ENCODE measurements at places on chromosomes 1 and 21.

- DNase-seq: peak; percentile 88
Observed at GRCh38 chr1:28248273-28249012, 10.9 kb upstream of the SESN2 start.

DNA sequence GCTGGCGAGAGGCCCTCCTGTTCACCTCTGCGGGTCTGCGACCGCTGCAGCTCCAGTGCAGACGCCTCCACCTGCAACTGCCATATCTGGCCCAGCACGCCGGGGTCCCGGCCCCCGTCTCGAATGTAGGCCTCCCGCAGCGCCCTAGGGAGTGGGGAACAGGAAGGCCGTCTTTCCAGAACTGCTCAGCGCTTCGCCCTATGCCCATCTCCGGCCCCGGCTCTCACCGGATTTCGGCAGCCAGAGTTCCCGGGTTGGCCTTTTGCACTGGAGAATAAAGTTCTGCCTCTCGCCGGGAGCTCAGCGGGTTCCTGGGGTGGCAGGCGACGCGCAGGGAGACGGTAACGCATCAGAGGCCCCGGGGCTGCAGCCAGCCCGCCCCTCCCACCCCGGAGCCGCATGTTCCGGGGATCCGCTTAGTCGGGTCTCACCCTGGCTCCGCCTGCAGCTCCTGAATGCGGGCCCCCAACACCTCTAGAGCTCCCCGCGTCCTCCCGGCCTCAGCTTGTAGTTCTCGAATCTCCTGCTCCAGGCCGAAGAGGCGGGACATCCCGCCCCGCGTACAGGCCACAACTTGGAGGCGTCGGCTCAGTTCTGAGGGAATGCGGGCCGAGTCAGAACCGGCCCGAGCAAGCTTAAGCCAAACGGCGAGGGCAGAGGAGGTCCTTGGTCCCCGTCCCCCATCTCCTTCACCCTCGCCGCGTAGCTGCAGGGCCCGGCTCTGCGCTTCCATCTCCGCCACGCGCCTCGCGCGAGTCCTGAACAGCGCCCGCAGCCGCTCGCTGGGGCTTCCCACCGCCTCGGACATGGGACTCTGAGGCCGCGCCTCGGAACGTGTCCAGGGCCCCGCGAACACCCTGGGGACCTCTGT is 1.1 kb downstream of the CCDC17 start:
- no peak for DNase-seq

DNA sequence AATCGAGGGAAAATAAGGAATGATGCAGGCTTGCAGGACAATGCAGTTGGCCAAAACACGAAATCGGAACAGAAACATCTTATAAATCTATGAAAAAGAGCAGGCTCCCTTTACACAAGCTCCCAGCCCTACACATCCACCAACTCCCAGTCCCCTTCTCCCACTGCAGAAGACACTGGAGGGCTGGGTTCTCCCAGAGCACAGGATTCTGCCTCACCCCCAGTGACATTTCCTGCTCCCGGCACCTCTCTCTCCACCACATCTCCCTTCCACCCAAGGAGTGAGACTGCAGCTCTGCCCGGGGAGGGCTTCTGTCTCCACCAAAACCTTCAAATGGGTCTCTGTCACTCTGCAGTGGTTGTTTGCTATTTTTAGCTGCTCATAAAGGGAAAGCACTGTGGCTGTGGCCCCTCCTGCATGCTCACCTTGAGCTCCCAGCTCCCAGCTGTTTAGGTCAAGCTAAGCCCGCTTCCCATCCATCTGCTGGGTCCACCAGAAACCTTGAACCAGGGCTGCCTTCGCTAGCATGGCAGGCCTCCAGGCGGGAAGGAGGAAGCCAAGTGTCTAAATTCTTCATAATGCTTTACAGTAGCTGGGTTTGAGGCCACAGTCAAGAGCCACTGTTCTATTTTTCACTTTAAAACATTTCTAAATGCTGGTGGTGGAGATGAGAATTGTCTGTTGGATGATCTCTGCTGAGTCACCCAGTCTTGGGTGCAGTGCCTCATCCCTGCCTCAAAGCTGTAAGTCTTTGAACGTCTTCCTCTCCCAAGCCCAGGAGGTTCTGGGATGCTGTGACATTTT is 3.3 kb upstream of the C2CD2 start:
- peak; percentile 45 for DNase-seq

GRCh38 chr1:59699227-59699847 is 115.4 kb upstream of the HOOK1 start:
- peak; percentile 59 for DNase-seq

DNA sequence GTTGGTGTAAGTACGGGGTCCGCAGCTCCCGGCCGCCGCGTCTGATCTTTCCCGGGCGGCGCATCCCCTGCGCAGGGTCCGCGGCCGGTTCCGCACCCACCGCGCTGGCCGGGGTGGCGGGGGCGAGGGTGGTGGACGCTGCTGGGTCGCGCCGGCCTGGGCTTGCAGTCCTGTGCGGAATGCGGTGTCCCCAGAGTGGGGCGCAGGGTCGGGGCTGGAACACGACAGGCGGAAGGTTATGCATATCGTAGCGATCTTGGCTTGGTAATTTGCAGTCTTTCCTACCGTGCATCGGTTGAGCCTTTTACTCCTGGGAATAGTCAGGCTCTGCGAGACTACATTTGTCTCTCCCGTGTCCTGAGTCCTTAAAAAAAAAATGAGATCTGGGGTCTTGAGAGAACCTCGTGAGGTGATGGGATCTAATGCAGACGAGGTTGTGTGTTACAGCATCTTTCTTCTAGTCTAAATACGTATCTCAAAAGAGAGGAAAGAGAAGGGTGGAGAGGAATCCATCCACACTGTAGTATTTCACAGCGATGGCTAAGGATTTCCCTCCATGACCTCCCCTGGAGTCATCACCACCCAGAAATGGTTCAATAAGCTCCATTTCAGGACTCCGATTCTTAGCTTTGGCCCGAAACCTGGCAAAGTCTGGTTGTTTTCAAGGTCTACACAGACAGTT is 572 bp downstream of the ATP1B1 start:
- DNase-seq: peak; percentile 37

- no peak for DNase-seq
Observed at GRCh38 chr1:207830788-207831187, 78.9 kb downstream of the CD46 start.

DNA sequence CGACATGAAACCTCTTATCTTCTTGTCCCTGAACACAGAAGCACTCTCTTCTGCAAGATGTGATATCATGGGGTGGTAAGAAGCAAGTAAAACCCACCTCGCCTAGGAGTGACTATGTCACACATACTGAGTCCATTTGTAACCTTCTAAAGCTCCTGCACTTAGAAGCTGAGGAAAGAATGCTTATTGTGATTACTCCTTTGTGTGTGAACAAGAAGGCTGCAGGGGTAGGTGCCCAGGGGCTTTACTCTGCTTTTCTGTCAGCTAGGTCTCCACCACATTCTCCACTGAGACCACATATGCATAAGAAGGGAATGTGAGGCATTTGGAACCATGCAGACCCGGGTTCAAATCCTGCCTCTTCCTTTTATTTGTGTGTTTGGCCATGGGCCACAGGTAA is 144.3 kb downstream of the DMRTA2 start:
- no peak for DNase-seq

DNA sequence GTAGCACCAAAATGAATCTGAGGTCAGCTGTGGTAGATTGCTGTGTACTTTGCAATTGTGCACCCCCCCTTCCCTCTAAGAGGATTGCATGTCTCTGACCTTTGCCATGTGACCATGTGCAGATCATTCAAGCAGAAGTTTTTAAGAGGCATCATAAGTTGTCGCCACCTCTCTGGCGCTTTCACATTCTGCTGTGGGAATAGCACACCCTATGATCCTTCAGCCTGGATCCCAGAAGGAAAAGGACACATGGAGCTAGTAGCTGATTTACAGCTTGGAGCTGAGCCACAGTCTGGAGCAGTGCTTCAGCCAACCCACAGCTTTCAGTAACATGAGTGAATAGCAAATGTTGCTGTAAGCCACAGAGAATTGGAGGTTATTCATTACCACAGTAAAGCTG is 158.5 kb downstream of the TSEN15 start:
- peak; percentile 47 for DNase-seq

GRCh38 chr1:155277902-155278688 is 832 bp downstream of the HCN3 start:
- peak; percentile 55 for DNase-seq

GRCh38 chr1:67749263-67749843 is 64.4 kb downstream of the GADD45A start:
- no peak for DNase-seq

DNA sequence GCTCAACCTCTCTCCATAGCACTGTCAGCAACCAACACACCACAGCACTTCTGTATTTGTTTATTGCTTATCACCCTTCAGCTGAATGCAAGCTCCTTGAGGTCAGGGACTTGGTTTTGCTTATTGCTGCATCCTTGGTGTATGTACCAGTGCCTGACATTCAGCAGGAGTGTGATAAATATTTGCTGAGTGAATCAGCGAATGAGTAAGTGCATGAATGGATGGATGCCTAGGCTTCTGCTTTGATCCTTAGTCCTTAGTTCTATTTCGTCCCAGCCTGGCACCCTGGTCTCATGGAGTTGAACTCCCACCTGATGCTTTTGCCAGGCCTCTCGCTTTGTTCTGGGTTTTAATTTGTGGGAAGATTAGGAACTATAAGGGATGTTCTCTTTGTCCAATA is 88.2 kb downstream of the ZSCAN20 start:
- no peak for DNase-seq

- DNase-seq: no peak
Observed at GRCh38 chr1:50610563-50610962, 187.3 kb upstream of the DMRTA2 start.

DNA sequence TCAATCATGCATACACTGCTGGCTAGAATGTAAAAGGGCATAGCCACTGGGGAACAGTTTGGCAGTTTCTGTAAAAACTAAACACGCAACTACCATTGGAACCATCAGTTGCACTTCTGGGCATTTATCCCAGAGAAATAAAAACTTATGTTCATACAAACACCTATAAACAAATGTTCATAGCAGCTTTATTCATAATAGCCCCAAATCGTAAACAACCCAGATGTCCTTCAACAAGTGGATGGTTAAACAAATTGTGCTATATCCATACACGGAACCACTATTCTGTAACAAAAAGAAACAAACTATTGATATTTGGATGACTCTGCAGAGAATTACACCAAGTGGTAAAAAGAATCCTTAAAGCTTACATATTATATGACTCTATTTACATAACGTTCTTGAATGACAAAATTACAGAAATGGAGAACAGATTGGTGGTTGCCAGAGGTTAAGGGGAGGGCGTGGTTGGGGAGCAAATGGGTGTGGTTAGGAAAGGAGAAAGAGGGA is 22.8 kb downstream of the LACTBL1 start:
- DNase-seq: no peak

DNA sequence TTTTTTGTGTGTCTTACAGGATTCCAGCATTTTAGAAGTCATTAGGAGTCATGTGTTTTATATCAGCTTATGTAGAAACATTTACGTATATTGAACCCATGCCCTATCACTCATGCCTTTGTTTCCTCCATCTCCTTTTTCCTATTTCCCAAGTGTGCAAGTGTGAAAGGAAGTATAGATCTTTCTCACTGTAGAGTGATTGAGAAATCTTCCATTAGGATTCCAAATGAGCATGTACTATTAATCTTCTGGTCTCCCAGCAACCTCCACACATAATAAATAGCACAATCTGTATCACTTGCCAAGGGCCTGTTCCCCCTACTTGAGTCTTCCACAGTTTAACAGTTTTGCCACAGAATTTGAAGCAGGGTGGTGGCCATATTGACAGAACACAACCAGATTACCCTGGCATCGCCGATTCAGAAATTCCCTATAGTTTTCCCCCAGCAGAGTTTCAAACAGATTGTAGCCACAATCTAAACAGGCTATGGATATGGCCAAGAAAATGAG is 1052.8 kb downstream of the TTLL7 start:
- no peak for DNase-seq

DNA sequence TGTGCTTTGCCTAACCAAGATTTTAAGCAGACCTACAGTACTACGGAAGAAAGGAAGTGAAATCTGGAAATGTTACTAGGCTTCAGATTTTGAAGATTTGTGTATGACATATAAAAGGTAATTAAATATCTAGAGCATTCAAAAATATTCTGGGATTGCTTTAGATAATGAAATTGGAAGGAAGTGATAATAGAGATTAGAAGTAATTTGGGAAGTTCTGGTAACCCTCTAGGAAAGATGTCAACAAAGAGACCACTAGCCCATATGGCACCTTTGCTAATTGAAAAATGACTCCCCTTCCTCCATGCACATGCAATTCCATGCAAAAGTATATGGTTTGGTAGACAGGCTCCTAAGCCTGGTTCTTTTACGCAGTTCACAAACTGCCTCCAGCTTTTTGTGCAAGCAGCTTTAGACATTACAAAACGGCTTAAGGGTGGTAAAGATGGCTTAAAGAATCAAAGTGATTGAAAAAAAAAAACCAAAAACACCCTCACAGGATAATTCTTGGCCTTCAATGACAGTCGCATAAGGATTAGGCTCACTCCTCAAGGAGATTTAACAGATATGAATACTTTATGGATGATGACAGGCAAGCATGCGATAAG is 81.8 kb downstream of the LRRC7 start:
- DNase-seq: no peak

GRCh38 chr21:32603131-32603530 is 9.0 kb downstream of the CFAP298 start:
- DNase-seq: no peak

GRCh38 chr1:33818071-33818470 is 45.8 kb upstream of the HMGB4 start:
- DNase-seq: no peak
